ENCODE measurements at places on chromosomes 16 and 17. TPM values are rescaled to one million over a fixed set of nuclear protein-coding genes. Genes with fewer than 3 reads are reported as not detected.

Gene KRTAP3-2
- total RNA-seq: not detected

Gene RUNDC3A
- total RNA-seq: 0.09 TPM

Gene TMEM114
- not detected for total RNA-seq

Gene FBXW10
- 0.15 TPM for total RNA-seq

Gene STH
- total RNA-seq: not detected

Gene SPN
- total RNA-seq: 0.25 TPM

Gene SYCE1L
- 4.2 TPM for total RNA-seq

Gene C16orf96
- 0.99 TPM for total RNA-seq

Gene DBNDD1
- total RNA-seq: 19.4 TPM

Gene KCNJ16
- not detected for total RNA-seq

Gene OR1A1
- not detected for total RNA-seq

Gene TPSD1
- not detected for total RNA-seq

Gene DNAI2
- total RNA-seq: not detected

Gene SCARF1
- 1.1 TPM for total RNA-seq

Gene NGFR
- total RNA-seq: 6.6 TPM

Gene CSH1
- not detected for total RNA-seq

Gene DRC3
- 0.81 TPM for total RNA-seq

Gene TAX1BP3
- 56.7 TPM for total RNA-seq

Gene HEATR9
- not detected for total RNA-seq

Gene CIBAR2
- total RNA-seq: not detected

Gene CD300LG
- total RNA-seq: not detected

Gene ESRP2
- 1.5 TPM for total RNA-seq

Gene CD300A
- 0.28 TPM for total RNA-seq

Gene TNRC6C
- total RNA-seq: 14.9 TPM

Gene AMDHD2
- total RNA-seq: 39.2 TPM

Gene TADA2A
- 30.7 TPM for total RNA-seq

Gene ASPHD1
- 4.5 TPM for total RNA-seq

Gene ARRB2
- total RNA-seq: 33.3 TPM

Gene IFT20
- total RNA-seq: 25.7 TPM

Gene TMEM220
- 1.5 TPM for total RNA-seq

Gene GPS1
- total RNA-seq: 86.6 TPM

Gene QPRT
- 112 TPM for total RNA-seq

Gene CNGB1
- total RNA-seq: not detected

Gene CDYL2
- 4.8 TPM for total RNA-seq

Gene CCL7
- total RNA-seq: not detected

Gene CCL1
- not detected for total RNA-seq

Gene NPIPA5
- total RNA-seq: 0.87 TPM

Gene TNS4
- not detected for total RNA-seq

Gene SLC43A2
- 18.4 TPM for total RNA-seq

Gene WWP2
- total RNA-seq: 26.8 TPM

Gene GFAP
- total RNA-seq: 0.46 TPM

Gene ADGRG3
- total RNA-seq: not detected

Gene SOX8
- 3.0 TPM for total RNA-seq
